Temporal lobe (tissue), 4 donors: ENCODE measurements at places on chromosomes 1 and 21. TPM values are rescaled to one million over a fixed set of nuclear protein-coding genes. Genes with fewer than 3 reads are reported as not detected.

Gene CLEC20A
- not detected for total RNA-seq

Gene COL8A2
- 0.98 TPM for total RNA-seq

Gene DOP1B
- 52.6 TPM for total RNA-seq

Gene OR2M3
- total RNA-seq: under 0.01 TPM

Gene IL22RA1
- not detected for total RNA-seq

Gene SYT6
- 13.5 TPM for total RNA-seq

Gene PTCH2
- total RNA-seq: 1.7 TPM

Gene AMPD1
- total RNA-seq: not detected
